Activated CD8-positive, alpha-beta T cell treated with anti-CD3 and anti-CD28 coated beads for 36 hours (primary cell): ENCODE measurements at places on chromosomes 4 and X. TPM values are rescaled to one million over a fixed set of nuclear protein-coding genes. Genes with fewer than 3 reads are reported as not detected.

DNA sequence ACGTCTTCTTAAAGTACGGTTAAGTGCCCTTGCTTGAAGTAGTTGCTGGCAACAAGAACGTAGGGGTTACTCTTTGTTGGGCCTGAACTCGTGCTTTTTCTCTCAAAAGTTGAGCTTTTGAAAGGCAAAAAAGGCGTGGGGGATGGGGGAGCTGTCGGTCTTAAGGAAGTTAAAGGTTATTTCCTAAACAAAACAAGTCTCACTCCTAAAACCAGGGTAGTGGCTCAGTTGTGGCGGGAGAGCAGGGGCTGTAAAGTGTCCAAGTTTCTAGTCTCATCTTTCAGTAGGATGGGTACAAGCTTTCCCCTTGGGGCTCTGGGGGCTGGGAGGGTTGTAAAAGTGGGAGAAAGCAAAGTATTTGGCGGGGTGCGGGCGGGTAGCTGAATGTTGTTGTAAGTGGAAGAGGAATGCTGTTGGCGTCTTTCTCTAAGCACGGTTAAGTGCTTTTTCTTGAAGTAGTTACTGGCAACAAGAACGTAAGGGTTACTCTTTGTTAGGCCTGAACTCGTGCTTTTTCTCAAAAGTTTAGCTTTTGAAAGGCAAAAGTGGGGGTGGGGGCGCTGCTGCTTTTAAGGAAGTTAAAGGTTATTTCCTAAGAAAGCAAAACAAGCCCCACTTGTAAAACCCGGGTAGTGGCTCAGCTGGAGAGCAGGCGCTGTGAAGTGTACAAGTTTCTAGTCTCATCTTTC is 904 bp upstream of the WDR1 start:
- H3K27me3 ChIP-seq: no peaks in the 10 kb centered on the region
- peak overlapping the region; percentile 98 for H3K27ac ChIP-seq
- H3K4me3 ChIP-seq: peak overlapping the region; percentile 84
- peak; percentile 76 for DNase-seq
- H3K36me3 ChIP-seq: peaks cover 37% of the 10 kb centered on the region
- peaks cover 65% of the 10 kb centered on the region for H3K4me1 ChIP-seq

ASB12 gene
- 0.27 TPM for total RNA-seq

DNA sequence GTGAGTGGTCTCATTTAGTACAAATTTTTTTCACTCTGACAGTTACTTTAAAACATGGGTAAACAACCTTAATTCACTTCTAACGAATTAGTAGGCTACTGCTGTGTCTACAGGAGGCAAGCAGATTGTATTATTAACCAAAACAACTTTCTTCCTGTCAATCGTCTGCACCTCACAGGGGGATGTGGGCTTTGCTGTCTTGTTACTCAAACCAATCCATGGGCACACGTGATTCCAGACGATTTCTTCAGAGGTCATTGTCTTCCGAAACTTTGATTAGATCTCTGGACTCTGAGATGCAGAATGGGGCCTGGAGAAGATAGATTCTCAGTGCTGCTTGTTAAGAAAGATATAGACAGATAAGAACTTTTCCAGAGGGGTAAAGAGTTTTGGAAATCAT is 327.8 kb downstream of the DHX15 start:
- no peak for DNase-seq
- no peak overlapping the region for H3K4me3 ChIP-seq
- no peaks in the 10 kb centered on the region for H3K4me1 ChIP-seq
- H3K36me3 ChIP-seq: no peaks in the 10 kb centered on the region
- no peak overlapping the region for H3K27ac ChIP-seq

- no peak overlapping the region for H3K27ac ChIP-seq
- H3K4me1 ChIP-seq: no peaks in the 10 kb centered on the region
- DNase-seq: no peak
- no peaks in the 10 kb centered on the region for H3K36me3 ChIP-seq
Measured at GRCh38 chr4:144579411-144580030, 66.4 kb upstream of the HHIP start.

PFKFB1 gene
- total RNA-seq: 0.92 TPM

- H3K27me3 ChIP-seq: no peaks in the 10 kb centered on the region
- no peaks in the 10 kb centered on the region for H3K4me1 ChIP-seq
- no peak overlapping the region for H3K27ac ChIP-seq
- H3K4me3 ChIP-seq: no peak overlapping the region
- DNase-seq: no peak
Measured at GRCh38 chr4:41477181-41477905, 60.6 kb upstream of the LIMCH1 start.

GNPDA2 gene
- 14.6 TPM for total RNA-seq

MAGEC3 gene
- not detected for total RNA-seq

DNA sequence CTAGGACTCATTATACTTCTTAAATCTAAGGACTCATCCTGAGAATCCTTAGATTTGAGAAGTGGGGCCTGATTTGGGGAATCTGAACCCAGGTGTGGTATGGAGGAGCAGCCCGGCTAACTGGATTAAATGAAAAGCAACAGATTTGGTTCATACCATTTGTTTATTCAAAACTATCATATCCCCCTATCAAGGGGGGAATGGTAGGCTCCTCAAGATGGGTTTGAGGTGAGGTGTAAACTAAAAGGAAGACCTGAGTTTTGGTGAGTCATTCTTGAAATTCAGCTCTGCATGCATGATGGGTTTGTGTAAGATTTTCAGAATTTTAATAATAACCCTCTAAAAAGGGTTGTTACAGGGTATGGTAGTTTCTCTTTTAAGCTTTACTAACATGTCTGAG is 53.4 kb downstream of the CASP6 start:
- H3K36me3 ChIP-seq: peaks cover 38% of the 10 kb centered on the region
- DNase-seq: peak; percentile 43
- H3K4me1 ChIP-seq: peaks cover 41% of the 10 kb centered on the region
- H3K27me3 ChIP-seq: no peaks in the 10 kb centered on the region

GRCh38 chr4:152075253-152075928 is 314.6 kb upstream of the GATB start:
- H3K4me1 ChIP-seq: peaks cover 30% of the 10 kb centered on the region
- no peak overlapping the region for H3K27ac ChIP-seq
- no peak overlapping the region for H3K4me3 ChIP-seq
- H3K36me3 ChIP-seq: no peaks in the 10 kb centered on the region

DNA sequence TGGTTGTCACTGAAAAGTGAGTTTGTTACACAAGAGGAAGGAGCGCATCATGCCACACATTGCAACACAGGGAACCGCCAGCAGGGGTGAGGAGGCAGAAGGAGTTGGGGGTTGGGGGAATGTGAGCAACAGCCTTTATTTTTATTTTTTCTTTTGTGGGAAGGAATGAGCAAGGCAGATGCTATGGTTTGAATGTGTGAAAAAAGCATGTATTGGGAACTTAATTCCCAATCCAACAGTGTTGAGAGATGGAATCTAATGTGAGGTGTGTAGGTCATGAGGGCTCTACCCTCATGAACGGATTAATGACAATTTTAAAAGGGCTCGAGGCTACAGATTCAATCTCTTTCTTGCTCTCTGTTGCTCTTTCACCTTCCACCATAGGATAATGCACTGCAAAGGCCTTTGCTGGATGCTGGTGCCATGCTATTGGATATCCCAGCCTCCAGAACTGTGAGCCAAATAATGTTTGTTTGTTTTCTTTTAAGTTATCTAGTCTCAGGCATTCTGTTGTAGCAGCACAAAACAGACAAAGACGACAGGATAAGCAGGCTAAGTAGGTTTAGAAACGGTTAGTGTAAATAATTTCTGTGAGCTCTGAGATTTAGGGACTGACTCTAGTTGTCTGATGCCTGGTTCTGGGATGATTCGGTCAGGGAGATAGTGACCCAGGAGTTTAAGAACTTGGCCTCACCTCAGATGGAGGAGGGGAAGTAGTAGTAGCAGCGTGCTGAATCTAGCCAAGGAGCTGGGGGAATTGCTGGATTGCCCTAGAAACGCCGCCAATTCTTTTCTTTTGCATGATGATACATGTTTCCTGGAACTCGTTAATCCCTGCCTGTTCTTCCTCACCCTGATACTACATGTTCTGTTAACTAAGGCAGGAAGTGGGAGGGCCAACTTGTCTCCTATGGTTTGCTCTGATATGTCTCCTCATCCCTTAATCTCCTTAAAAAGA is 156.6 kb upstream of the CTSO start:
- no peak overlapping the region for H3K4me3 ChIP-seq
- H3K27ac ChIP-seq: no peak overlapping the region
- DNase-seq: no peak
- no peaks in the 10 kb centered on the region for H3K36me3 ChIP-seq
- no peaks in the 10 kb centered on the region for H3K4me1 ChIP-seq
- H3K27me3 ChIP-seq: no peaks in the 10 kb centered on the region

GRCh38 chr4:127124919-127125318 is 507.8 kb upstream of the INTU start:
- no peaks in the 10 kb centered on the region for H3K27me3 ChIP-seq
- H3K27ac ChIP-seq: no peak overlapping the region
- H3K36me3 ChIP-seq: no peaks in the 10 kb centered on the region
- no peak for DNase-seq

- DNase-seq: no peak
- no peak overlapping the region for H3K27ac ChIP-seq
- no peaks in the 10 kb centered on the region for H3K36me3 ChIP-seq
- no peak overlapping the region for H3K4me3 ChIP-seq
- peaks cover 38% of the 10 kb centered on the region for H3K4me1 ChIP-seq
Measured at GRCh38 chr4:38503689-38504395, 160.2 kb upstream of the KLF3 start.

CNGA1 gene
- total RNA-seq: 0.50 TPM
